Left renal pelvis (tissue), 4 donors: ENCODE measurements at places on chromosomes 4 and X.

GRCh38 chrX:72046447-72046846, 85.3 kb downstream of the RTL5 start:
- DNase-seq = no peak

DNA sequence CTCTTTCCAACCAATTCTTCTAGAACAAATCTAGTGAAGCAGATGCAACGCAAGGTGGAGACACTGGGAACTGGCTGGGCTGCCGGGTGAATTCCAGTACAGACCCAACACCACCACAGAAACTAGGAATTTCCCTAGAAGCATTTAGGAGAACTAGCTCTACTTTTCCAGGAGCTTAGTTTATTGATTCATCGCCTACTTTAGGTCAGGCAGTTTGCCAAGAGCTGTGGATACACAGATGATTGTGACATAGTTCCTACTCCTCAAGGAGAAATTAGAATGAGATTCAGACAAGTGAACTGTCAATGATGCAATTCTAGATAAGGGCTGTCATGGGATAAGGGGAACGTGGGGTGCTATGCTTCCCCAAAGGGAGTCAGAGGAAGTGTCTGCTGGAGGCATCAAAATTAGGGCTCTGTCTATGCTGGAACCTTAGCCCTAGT, 350.0 kb downstream of the CAMK2D start:
- no peak for DNase-seq

GRCh38 chr4:140003876-140004548, 150.0 kb downstream of the MAML3 start:
- no peak for DNase-seq

DNA sequence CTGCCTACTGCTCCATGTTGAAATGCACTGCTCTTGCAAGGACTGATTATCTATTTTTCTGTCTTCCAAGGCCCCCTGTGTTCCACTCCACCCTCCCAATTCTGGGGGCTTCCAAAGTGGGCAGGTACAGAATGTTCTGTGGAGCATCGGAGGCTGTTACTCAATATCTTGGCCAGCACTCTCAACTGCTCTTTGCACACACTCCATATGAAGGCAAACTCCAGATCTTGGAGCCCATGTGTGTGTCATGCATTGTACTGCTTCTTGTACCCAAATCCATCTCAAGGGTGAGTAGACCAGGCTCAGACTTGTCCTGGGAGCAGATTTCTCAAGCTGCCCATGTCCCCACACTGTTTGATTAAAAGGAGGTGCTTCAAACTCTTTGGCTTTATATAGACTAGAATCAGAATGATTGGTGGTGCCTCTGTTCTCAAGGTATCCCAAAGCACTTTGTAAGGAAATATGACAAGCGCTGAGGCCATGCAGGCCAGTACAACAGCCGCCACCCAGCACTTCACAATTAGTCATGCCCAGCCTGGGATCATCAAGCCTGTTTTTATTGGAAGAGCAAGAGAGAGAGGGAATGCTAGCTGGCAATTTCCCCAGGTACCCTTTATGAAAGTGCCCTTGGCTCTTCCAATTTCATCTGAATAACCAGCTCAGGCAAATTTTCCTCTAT, 44.3 kb downstream of the AR start:
- no peak for DNase-seq

DNA sequence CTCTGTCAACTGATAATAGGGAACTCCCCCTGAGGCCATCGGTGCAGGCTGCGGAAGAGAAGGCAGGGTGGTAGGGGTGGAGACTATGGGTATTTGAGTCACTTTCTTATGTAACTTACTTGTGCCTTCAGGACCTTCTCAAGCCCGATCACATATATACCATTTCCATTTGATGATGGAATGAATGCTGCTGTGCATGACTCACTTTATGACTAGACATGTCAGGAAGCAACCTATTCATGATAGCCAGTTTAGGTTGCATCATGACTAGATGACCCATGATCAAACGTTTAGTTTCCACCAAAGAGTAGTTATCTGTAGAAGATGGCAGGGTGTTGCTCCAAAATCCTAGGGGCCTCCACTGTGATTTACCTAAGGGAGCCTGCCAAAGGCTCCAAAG, 435.5 kb downstream of the DTHD1 start:
- DNase-seq = no peak

- no peak for DNase-seq
Observed at GRCh38 chrX:8668813-8669212, 63.1 kb downstream of the ANOS1 start.
